Gastrocnemius medialis (tissue), 4 donors: ENCODE measurements at places on chromosomes 4 and X. TPM values are rescaled to one million over a fixed set of nuclear protein-coding genes. Genes with fewer than 3 reads are reported as not detected.

Gene ZNF157
- 0.25 TPM for total RNA-seq

DNA sequence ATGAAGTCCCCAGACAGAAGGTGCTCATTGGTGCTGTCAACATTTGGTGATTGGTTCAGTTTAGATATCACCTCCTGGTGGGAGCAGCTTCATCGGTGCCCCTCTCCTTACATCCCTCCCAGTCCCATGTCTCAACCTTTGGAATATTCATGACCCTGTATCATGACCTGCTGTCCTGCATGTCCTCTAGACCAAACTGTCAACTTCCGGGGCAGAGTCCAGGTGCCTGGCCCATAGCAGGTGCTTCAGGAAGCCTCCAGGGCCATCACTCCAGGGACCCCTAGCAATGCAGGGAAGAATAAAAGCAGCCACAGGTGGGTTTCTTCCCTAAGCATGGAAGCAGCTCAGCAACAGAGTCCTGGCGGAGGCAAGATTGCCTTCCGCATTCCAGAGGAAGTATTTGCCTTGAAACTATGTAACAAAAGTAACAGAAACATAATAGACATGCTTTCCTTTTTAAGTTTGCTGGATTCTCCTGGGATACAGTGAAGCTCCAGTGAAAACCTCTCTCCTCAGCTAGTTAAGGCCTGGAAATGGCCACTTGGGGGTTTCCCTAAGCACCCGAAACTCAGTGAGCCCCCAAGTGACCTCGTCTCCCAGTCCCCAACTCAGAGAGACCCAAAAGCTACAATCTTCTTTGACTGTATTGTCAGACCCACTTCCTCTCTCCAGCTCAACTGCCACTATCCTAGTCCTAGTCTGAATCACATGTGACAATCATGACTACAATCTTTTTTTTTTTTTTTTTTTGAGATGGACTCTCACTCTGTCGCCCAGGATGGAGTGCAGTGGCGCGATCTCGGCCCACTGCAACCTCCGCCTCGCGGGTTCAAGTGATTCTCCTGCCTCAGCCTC lies 1.3 kb upstream of the ATP6AP1 start:
- DNase-seq = no peak

DNA sequence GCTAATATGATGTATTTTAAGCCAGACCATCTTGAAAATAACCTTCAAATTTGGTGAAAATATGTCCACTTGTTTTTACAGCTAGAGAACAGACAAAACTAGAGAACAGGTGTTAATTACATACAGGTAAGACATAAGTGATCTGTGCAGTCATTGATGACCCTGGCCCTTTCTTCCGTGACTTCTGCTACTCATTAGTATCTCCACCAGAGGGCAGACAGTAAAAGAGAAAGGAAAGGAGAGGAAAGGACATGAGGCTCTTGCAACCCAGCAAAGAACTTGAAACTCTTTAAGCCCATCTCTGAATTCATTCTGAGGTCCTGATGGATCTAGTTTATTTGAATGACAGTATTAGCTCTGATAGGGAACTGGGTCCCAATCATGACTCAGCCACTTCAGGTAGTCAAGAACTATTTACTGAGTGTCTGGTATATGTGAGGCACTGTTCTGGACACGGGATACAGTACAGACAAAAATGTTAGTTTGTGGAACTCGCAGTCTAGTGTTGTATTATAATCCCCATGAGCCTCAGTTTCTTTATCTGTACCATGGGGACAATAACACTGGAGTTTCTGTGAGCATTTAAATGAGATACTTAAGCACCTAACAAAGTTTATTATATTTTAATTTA lies 121.0 kb upstream of the TEX13D start:
- DNase-seq = no peak

GRCh38 chr4:98493296-98493695 lies 165.1 kb downstream of the TSPAN5 start:
- DNase-seq = no peak

DNA sequence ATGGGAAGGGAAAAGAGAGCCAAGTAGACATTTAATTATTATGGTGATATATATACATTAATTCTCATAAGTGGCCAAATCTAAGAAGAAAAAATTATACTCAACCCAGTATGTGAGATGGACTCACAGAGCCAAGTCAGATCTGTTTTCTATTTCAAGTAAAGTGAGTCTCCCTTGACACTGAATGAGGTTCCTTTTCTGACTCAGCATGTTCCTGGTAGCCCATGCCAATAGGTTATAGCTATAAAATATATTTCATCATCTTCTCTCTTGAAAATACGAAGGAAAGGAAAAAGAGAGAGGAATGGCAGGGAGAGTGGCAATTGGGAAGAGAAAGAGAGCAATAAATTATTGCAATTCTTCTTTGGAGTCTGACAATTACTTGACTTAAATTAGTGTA lies 68.8 kb upstream of the GRIA2 start:
- no peak for DNase-seq

DNA sequence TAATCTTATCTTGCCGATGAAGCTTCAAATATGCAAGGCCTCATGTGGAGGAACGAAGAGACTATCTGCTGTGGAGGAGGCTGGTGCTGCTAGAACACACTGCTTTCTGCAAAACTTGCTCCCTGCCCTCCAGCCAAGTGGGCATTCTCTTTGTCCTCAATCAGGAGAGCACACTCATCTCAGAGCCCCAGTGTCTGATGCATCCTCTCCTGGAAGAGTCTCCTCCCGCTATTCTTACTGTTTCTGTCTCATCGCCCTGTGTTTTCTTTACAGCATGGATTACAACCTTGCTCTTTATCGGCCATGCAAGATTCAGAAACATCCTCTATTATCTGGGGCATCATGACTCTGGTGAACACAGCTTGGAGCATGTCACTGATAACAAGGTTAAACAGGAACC lies 68.2 kb upstream of the MTNR1A start:
- DNase-seq = no peak

Gene PPP2R2C
- 2.7 TPM for total RNA-seq

Gene CSN1S1
- not detected for total RNA-seq

DNA sequence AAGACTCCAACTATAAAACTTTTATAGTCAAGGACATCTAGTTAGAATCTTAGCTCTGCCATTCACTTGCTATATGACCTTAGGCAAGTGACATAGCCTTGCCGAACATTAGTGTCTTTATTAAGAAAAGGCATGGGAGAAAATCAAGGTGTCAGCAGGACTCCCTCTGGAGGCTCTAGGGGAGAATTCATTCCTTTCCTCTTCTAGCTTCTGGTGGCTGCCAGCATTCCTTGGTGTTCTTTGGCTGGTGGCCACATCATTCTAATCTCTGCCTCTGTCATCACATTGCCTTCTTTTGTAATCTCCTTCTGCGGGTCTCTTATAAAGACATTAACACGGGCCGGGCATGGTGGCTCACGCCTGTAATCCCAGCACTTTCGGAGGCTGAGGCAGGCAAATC lies 99.8 kb downstream of the PPP1R2C start:
- no peak for DNase-seq
